Fibroblast of skin of back (primary cell): ENCODE measurements at places on chromosomes 13 and 19.

GRCh38 chr19:54162241-54162805 is 2.8 kb upstream of the LENG1 start:
- peak; percentile 70 for DNase-seq

- no peak for DNase-seq
Observed at GRCh38 chr19:38556521-38557174, 61.1 kb downstream of the MAP4K1 start.

DNA sequence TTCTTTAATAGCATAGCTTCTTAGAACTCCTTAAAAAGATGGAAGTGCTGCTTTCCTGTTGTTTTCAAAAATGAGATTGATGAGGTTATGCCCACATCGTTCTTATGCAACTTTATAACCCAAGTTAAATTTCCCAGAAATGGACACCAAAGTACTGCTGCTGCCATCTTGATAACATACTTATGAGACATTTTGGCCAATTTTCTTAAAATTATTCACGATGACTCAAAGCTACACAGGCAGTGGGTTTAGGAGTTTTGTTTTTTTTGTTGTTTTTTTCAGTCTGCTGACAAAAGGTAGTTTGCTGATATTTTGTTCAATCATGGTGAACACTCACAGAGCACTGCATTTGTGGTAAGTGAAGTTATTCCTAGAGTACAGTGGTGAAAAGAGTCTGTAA is 54.9 kb upstream of the RFC3 start:
- DNase-seq, result no peak

GRCh38 chr19:2686360-2686759 is 16.1 kb downstream of the GNG7 start:
- DNase-seq, result no peak

DNA sequence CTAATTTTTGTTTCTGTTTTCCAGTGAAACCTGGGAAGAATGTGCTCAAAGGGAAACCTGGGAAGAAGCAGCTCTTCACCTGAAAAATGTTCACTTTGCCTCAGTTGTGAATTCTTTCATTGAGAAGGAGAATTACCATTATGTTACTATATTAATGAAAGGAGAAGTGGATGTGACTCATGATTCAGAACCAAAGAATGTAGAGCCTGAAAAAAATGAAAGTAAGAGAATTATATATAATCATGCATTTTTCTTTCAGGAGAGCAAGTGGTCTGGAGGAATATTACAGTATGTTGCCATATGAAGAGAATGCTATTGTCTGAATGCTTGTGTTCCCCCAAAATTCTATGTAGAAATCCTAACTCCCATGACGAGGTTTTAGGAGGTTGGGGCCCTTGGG is 3.4 kb downstream of the NUDT15 start:
- peak; percentile 59 for DNase-seq
